ENCODE measurements at places on chromosomes 4 and X.

DNA sequence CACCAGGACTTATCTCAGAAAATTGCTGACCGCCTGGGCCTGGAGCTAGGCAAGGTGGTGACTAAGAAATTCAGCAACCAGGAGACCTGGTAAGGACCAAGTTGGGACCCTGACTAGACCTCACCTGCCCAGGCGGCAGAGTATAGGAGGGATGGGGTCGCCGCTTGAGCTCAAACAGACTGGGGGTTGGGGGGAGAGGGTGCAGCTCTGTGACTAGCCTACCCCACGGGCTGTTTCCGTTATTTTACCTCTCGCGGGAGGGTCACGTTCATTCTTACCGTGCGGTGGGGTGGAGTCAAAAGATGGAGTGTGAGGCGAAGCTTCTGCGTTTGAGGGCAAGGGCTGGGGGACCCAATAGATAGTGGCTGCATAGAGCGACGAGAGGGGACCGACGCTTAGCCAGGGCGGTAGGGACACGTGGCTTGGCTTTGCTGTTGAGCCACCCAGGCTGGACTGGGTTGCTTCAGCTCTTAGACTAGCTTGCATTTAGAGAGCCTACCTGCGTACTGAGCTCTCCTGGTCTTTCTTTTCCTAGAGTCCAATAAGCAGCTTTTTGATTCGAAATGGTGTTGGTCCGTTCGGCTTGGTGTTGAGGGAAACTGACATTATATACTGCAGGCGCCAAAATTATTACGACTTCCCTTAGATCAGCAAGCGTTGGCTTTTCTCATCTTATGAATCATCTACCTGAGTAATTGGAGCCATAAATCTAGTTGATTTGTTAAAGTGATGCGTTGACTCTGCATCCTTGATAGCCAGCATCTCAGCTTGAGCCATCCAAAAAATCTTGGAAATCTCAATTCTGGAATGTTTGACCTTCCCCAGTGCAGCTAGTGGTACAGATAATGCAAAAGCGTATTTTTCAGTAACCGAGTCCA, 591 bp downstream of the PRPS1 start:
- DNase-seq: peak; percentile 10

GRCh38 chr4:64341711-64342110, 67.5 kb downstream of the TECRL start:
- DNase-seq: no peak

- no peak for DNase-seq
These were observed 13.8 kb downstream of the GRXCR1 start for GRCh38 chr4:42906341-42906740.

- no peak for DNase-seq
These were observed 486.7 kb upstream of the MAGEB2 start for GRCh38 chrX:29728639-29729038.

- no peak for DNase-seq
These were observed 31.4 kb upstream of the NFKB1 start for GRCh38 chr4:102469806-102470205.

DNA sequence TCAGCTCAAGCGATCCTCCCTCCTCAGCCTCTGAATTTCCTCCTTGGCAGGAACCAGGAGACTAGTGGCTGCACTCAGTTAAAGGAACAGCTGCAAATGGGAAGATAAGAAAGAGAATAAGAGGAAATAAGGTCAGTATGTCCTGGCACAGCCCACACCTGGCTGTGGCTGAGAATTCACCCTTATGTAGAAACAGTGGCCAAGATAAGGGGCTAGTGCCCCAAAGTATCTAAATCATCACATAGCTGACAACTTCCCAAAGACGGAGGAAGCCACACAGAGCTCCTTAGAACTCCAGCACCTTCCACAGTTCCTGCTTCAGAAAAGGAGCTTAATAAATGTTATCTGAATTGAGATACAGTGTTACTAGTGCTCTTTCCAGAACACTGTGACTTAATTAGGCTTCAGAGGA, 2.3 kb upstream of the CHIC2 start:
- DNase-seq: no peak

DNA sequence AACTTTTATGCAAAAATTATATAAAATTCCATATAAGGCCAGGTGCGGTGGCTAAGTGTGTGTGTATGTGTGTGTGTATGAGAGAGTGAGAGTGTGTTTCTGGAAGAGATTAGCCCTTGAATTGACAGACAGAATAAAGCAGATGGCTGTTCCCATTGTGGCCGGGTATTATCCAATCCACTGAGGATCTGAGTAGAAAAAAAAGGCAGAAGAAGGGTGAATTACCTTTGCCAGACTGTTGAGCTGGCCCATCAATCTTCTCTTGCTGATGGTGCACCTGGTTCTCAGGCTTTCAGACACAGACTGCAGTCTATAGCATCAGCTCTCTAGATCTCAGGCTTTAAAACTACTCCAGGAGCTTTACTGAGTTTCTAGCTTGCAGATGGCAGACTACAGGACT, 92.2 kb upstream of the SLIT2 start:
- DNase-seq: no peak

DNA sequence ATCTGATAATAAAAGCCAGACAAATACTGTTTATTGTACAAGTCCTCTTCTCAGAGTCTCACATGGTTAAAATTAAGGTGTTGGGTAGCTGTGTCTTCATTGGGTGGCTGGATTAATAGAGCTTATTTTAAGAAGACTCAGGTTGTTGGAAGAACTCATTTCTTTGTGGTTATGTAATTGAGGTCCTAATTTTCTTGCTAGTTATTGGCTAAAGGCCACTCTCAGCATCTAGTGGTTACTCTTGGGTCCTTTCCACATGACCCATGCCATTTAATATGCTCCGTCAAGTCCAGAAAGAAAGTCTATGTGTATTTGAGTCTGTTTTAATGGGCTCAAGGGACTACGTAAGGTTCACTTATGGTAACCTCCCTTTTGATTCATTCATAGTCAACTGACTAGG, 1668.6 kb upstream of the AGA start:
- no peak for DNase-seq
